ENCODE measurements at places on chromosomes 2 and 18.
A peak's percentile ranks its signal among the peaks of the same experiment; 100 is the strongest.

- DNase-seq: peak; percentile 72
Measured at GRCh38 chr2:231007286-231008098, 11.6 kb downstream of the SPATA3 start.

- no peak for DNase-seq
Measured at GRCh38 chr18:49563130-49563540, 1.3 kb downstream of the LIPG start.

GRCh38 chr18:13223311-13224143 is 5.0 kb downstream of the LDLRAD4 start:
- DNase-seq: no peak

DNA sequence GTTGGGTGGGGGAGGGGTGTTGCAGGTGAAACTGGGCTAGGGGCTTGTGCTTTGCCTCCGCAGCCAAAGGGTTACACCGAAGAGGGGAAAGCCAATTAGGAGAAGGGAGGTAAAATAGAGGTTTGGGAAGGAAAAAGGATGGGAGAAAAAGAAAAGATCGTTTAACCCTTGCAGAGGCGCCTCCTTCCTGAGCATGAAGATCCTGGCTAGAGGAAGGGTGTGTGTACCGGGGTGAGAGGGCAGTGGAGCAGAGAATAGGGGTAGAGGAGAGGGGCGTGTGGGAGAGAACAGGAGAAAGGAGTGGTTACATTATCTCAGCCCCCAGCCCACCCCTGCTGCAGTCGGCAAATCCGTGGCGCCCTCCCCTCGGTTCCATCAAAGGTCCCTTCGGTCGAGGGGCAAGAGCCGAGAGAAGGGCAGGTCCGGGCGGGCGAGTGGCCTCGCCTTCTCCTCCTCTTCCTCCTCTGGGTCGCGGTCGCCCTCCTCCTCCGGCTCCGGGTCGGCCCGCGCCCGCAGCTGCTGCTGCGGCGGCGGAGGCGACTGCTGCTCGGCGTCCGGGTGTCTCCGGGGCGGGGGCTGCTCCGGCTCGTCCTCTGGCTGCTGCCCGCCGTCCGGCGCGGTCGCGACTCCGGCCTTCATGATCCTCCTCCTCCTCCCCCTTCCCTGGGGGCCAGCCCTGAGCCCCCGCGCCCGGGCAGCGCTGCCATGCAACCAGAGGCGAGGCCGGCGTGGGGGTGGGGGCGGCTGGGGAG is 1.1 kb downstream of the MARCHF4 start:
- DNase-seq: peak; percentile 24

DNA sequence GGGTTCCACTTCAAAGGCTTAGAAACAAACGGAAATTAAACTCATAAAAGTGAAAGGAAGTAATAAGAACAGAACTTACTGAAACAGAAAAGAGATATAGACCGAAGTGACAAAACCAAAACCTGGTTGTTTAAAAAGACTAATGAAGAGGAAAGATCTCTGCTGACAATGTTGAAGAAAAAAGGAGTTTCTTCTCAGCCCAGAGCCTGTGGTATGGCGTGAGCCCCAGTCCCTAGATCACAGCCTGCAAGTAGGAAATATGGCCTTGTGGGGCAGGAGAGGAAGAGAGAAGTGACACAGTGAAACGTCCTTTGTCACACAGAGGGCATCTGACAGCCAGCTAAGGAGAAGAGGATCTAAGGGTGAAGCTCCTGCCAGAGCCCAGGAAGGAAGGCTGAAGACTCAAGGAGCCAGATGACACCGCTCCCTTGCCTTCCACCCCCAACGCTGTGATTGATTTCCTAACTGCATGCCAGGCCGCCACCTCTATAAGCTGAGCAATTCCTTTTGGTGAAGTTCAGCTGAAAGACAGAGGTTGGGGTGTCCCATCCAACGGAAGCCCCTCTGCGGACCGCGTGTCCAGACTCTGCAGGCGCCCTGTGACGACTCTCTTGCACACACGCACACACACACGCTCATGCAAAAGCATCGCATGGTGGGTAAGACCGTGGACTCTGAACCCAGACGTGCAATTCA is 141.1 kb downstream of the HDAC4 start:
- no peak for DNase-seq

GRCh38 chr18:24584813-24585212 is 124.4 kb downstream of the HRH4 start:
- DNase-seq: no peak

DNA sequence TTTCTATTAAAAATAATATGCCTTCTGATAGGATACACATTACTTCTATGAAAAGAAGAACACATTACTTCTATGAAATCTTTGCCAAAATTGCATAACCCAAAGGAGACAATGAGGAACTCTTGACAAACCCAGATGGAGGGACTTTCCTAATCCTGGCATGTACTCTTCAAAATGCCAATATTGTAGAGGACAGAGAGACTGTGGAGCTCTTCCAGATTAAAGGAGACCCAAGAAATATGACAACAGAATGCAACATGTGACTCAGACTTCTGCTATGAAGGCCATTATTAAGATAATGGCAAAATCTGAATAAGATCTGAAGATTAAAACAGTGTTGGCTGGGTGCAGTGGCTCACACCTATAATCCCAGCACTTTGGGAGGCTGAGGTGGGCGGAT is 22.2 kb downstream of the SOWAHC start:
- no peak for DNase-seq

- DNase-seq: no peak
Measured at GRCh38 chr18:7464245-7464966, 102.7 kb upstream of the PTPRM start.

DNA sequence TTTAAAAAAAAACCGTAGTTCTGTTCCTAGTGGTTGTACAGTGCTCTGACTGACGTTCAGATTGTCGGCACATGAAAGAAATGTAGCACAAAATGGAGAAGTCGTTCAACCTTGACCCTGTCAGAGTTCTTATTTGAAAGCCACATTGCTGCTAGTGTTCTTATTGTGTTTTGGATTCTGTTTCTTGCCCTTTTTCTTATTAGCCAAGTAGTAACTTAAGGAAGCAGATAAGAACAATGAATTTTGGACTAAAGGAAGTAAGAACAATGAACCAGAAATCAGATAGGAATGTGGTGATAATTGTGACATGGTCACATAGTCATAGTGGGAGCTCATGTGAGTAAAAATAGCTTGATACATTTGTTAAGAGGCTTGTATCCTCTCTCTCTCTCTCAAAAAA is 45.9 kb downstream of the RPIA start:
- no peak for DNase-seq

GRCh38 chr2:25587361-25587760 is 86.0 kb downstream of the DTNB start:
- no peak for DNase-seq

GRCh38 chr2:196160101-196160500 is 11.3 kb downstream of the STK17B start:
- DNase-seq: no peak

DNA sequence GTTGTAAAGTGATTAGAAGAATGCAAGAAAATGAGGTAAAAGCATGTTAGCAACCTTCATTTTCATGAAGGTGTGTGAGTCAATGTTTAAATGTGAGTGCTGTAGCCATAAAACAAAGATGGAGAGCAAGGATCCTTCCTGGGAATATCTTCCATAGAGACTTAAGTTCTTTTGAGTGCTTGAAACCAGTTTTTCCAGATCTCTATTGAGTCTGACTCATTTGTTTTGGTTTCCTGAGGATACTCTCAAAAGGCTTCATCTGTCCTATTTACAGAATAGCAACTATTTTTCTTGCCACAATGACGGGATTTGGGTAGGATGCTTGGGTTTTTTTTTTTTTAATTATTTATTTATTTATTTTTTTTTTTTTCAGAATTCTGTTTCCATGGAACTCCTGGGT is 45.9 kb upstream of the ASB1 start:
- DNase-seq: no peak

GRCh38 chr18:76689646-76690264 is 132.6 kb upstream of the ZNF236 start:
- no peak for DNase-seq

DNA sequence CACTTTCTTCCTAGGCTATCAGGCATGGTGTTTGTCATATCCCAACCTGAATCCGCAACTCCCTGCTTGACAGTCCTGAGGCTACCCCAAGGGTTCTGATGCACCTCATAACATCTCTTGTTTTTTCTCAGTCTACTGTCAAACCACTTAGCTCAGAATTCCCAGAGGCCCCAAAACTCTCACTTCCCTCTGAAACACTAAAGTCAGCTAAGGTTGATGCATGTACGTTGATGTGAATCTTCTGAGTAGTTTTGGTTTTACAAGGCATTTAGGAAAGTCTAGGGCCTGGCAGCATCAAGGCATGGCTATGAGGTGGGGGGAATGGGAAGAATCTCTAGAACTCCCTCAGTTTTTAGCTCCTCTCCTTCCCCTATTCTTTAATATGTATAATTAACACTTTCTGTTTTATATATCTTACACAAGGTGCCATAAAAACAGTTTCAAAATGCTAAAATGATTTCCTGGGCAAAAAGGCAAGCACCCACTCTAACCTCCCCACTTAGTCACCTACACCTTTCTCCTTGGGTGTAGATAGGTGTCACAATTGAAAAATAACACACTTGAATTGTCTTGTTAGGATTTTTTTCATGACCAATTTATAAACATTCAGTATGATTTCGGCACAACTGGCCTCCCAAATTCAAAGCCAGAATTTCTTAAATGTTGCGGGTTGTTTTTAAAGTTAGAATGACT is 71.4 kb upstream of the TANK start:
- DNase-seq: no peak

- DNase-seq: no peak
Measured at GRCh38 chr18:50424877-50425690, 50.2 kb downstream of the SKA1 start.

GRCh38 chr2:141522702-141523101 is 608.1 kb downstream of the LRP1B start:
- DNase-seq: no peak

DNA sequence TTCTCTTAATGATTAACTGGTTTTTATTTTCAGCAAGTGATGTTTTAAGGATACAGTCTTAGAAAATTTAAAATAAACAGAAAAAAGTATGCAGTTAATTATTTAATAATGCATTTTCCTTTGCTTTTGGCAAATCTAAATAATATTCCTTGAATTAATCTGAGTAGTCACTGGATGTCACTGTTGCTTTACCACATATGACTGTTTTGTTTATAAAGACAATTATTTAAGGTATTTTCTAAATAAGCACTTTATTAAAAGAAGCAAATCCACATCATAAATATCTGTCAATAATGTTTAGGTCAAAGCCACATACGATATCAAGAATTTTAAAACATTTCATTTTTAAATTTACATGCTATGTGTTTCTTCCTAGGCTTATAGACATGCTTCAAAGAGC is 40.6 kb upstream of the TFPI start:
- no peak for DNase-seq

GRCh38 chr2:144354953-144355352 is 165.0 kb downstream of the ZEB2 start:
- DNase-seq: no peak

DNA sequence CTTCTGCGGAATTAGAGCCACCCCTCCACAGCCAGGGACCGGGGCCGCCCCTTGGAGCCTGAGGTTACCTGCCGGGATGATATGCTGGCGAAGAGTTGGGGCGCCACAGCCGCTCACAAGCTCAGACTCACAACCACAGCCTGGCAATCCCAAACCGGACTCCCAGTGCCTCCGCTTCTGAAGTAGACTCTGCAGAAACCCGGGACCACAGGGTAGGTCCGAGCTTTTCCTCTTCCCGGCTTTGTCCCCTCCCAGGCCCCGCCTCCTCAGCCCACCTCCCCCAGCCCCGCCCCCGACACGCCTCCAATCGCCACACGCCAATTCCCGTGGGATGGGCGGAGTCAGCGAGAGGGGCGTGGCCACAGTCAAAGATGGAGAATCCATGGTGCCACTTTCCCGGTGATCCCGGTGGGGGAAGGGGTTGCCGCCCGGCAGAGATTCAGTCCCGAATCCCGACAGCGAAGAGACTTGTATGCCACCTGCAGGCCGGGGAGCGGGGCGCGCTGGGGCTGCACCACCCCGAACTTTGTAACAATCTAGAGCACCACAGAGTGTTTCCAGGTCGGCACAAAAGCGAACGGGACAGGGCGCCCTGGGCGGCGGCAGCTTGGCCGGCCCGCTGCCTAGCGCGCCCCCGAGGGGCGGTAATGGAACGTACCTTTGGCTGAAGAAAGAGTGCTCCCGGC is at the start of gene IDH1:
IDH1 (minus strand) TSS at position 201 of the 686 bp plus-strand sequence. CDS start 3,520 bp downstream, outside the sequence.
- DNase-seq: peak; percentile 79

GRCh38 chr2:233349005-233349998 is 5.0 kb upstream of the DGKD start:
- no peak for DNase-seq

DNA sequence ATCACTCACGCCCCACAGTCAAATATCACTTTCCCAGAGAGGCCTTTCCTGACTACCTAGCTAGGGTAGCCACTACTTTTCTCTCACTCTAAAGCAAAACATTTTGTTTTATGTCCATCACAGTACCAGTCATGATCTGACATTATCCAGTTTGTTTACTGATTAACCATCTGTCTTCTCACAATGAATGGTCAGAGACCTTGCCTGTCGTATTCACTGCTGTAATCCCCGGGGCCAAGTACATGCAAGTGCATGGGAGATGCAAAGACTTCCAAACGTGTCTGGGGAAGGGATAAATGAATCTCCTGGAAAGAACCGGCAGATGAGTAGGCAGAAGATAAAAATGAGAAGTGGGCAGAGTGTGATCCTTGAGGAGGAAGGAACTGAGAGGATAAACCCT is 39.7 kb downstream of the THUMPD2 start:
- no peak for DNase-seq

- DNase-seq: no peak
Measured at GRCh38 chr18:45856531-45856930, 31.1 kb downstream of the SIGLEC15 start.

DNA sequence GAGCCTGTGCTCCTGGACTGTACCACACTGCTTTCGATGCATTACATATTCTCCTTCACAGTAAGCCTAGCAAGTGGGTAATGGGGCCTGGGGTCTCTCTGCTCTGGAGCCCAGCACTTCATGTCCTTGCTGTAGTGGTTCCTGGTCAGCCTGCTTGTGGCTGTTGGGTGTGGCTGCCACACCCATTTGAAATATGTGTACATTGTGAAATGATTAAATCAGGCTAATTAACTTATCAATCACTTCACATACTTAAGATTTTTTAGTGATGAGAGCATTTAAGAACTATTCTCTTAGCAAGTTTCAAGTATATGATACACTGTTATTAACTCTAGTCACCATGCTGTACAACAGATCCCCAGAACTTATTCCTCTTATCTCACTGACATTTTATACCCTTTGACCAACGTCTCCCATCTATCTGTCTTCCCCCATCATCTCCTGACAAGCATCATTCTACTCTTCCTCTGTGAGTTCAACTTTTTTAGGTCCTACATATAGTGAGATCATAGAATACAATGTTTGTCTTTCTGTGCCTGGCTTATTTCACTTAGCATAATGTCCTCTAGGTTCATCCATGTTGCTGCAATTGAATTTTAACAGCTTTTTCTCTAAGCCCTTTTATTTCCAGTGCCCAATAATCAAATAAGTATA is 92.1 kb downstream of the LYPD6 start:
- DNase-seq: no peak

- DNase-seq: no peak
Measured at GRCh38 chr2:77746780-77747179, 224.6 kb upstream of the LRRTM4 start.
